ENCODE measurements at places on chromosomes 16 and 17.
A peak's percentile ranks its signal among the peaks of the same experiment; 100 is the strongest.

GRCh38 chr17:81020443-81020766, 14.5 kb upstream of the BAIAP2 start:
- DNase-seq, result no peak
- no peak overlapping the region for H3K4me3 ChIP-seq
- H3K36me3 ChIP-seq, result no peaks in the 10 kb centered on the region
- H3K27ac ChIP-seq, result no peak overlapping the region

DNA sequence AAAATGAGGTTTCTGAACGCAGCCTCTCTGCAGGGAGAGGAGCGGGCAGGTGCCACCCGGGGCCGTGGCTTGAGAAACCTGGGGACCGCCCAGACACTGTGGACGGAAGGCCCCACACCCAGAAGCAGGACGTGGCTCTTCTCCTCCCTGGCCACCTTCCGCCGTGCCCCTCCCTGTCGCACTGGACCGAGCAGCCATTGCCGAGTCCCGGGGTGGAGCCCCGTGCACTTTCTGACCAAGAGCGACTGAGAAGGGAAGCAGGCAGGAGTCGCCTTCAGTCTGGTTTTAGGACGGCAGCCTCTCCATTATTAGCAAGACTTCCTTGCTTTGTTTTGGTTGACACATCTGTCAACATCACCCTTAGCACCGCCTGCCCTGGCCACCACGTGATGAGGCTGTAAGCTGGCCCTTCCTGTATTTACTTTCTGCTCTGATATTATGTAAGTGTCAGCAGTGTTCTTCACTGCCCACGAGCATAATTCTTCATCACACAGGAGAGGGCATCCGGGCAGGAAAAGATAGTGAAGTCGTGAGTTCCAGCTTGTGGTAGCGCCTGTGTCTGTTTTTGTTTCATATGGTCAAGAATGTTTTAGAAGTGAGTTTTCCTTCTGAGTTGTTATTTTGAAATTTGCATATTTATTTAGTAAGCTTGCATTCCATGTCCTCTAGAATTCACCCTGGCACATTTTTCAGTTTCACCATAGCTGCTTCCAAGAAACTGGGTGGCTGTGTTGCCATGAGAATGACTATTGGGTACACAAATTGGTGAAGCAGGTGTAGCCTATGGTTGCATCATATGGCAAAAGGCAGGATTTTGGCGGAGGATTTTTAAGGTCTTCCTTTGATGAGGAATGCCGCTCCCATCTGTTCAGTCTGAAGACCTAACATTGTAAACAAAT, 1.0 kb downstream of the HERPUD1 start:
- DNase-seq, result peak; percentile 88
- no peaks in the 10 kb centered on the region for H3K36me3 ChIP-seq
- H3K27ac ChIP-seq, result peak overlapping the region; percentile 92
- H3K27me3 ChIP-seq, result no peaks in the 10 kb centered on the region
- peak overlapping the region; percentile 97 for H3K4me3 ChIP-seq

DNA sequence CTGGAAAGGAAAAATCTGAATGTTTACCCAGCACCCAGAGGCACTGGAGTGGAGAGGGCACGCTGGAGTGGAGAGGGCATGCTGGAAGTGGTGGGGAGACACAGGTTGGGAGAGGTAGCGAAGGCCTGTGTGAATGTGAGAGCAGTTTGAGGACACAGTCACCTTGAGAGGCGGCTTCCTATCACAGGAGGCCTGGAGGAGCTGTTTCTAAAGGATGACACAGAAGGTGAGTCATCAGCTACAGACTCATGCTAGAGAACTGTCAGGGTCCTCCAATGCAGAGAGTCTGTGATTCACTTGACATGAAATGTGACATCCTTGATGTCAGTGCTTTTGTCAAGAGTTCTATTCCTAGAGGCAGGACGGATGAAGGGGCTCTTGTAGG, 13.8 kb downstream of the CTRL start:
- peaks cover 13% of the 10 kb centered on the region for H3K4me1 ChIP-seq
- no peak overlapping the region for H3K4me3 ChIP-seq
- no peaks in the 10 kb centered on the region for H3K36me3 ChIP-seq
- no peaks in the 10 kb centered on the region for H3K27me3 ChIP-seq
- no peak for DNase-seq

GRCh38 chr17:7852919-7853690, 1.8 kb upstream of the TMEM88 start:
- no peak overlapping the region for H3K4me3 ChIP-seq
- DNase-seq, result no peak
- H3K27ac ChIP-seq, result no peak overlapping the region
- no peaks in the 10 kb centered on the region for H3K36me3 ChIP-seq
- peaks cover 18% of the 10 kb centered on the region for H3K4me1 ChIP-seq

GRCh38 chr16:27460663-27461482, 58.9 kb downstream of the IL21R start:
- H3K4me1 ChIP-seq, result peaks cover 26% of the 10 kb centered on the region
- no peak for DNase-seq
- no peaks in the 10 kb centered on the region for H3K27me3 ChIP-seq
- H3K36me3 ChIP-seq, result no peaks in the 10 kb centered on the region
- no peak overlapping the region for H3K27ac ChIP-seq

GRCh38 chr16:8816967-8817655, 19.5 kb downstream of the PMM2 start:
- no peaks in the 10 kb centered on the region for H3K27me3 ChIP-seq
- no peaks in the 10 kb centered on the region for H3K36me3 ChIP-seq

DNA sequence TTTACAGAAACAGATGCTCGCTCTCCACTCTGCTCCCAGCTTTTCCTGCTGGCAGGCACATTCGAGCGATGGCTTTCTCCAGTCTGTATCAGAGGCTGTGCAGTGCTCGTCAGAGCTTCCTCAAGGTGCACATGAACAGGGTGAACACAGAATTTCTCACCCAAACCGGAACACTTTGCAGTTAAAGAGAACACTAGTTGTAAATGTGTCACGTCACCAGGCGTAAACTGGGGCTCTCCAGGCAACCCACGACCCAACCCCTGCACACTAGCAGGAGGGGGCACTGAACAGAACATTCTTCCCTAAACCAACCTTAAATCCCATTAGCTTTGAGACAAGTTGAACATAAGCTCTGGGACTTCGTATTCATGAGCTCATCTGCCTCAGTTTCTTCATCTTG, 119.0 kb downstream of the RMI2 start:
- no peaks in the 10 kb centered on the region for H3K27me3 ChIP-seq
- no peak for DNase-seq
- no peak overlapping the region for H3K4me3 ChIP-seq

Measured in testis (tissue), 5 donors.